ENCODE measurements at places on chromosomes 3 and 15.

- DNase-seq, result no peak
Observed at GRCh38 chr3:140843656-140844055, 98.0 kb upstream of the SLC25A36 start.

GRCh38 chr3:128508852-128509251 lies 15.9 kb upstream of the GATA2 start:
- no peak for DNase-seq

GRCh38 chr3:18716821-18717220 lies 291.7 kb upstream of the SATB1 start:
- no peak for DNase-seq

GRCh38 chr3:196889844-196890708 lies 22.4 kb downstream of the SENP5 start:
- DNase-seq, result no peak

DNA sequence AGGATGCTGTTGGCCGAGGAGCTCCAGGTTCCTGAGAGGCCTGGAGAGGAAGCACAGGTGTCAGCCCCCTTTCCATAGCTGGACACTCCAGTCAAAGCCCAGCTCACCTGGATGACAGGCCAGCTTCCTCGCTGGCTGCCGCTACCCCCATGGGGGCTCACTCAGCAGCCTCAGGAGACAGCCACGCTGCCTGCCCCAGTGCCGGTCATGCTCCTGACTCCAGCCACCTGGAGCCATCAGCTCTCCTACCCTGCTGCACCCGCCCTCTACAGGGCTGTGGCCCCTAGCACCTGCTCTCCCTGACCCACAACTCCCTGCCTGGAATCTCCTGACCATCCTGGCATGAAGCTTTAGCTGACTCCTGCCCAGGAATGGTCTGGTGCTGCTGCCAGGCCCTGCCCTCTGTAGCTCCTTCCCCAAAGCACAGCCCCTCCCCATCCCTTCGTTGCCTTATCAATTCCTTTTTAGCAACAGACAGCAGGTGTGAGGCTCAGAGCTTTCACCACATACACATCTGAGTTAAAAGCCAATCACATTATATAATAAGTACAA lies 94.2 kb downstream of the NUP210 start:
- no peak for DNase-seq

DNA sequence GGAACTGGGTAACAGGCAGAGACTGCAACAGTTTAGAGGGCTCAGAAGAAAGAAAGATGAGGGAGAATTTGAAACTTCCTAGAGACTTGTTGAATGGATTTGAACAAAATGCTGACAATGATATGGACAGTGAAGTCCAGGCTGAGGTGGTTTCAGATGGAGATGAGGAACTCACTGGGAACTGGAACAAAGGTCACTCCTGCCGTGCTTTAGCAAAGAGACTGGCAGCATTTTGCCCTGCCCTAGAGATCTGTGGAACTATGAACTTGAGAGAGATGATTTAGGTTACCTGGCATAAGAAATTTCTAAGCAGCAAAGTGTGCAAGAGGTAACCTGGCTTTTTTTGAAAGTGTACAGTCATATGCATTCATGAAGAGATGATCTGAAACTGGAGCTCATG lies 11.7 kb downstream of the EIF5A2 start:
- DNase-seq, result no peak

- no peak for DNase-seq
Observed at GRCh38 chr3:141288336-141288990, 56.8 kb downstream of the PXYLP1 start.

- no peak for DNase-seq
Observed at GRCh38 chr3:10815487-10815886, 541 bp upstream of the SLC6A11 start.

DNA sequence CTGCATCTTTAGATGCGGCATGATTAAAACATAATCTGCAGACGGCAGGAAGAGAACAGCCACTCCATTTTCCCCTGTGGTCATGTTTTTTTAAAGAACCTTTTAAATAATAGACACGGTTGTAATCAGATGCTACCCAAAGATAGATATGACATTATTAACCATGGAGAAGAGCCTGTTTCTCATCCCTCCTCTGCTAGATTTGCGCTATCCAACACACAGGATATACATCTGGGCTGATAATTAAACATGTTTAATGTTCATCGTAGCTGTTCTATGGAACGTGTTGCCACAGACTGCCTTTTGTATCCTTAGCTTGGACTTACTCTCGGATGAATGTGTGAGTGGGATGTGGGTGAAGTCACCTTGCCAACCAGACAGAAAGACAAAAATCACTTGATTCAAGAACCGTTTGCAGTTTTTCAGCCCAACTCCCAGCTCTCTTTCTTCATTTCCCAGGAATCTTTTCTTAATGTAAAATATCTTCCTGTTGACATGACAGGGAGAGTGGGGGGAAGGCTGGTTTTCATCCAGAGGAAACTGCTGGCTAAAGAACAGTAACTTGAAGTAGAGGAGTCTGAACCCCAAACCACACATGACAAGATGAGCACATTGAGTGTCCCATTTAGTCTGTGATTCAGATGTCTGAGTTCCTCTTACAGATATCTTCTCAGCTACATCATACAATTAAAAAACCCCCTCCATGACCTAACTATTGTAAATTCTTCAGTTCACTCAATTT lies 118.6 kb upstream of the PRICKLE2 start:
- DNase-seq, result no peak

GRCh38 chr3:759106-759505 lies 333.7 kb upstream of the CNTN6 start:
- no peak for DNase-seq

DNA sequence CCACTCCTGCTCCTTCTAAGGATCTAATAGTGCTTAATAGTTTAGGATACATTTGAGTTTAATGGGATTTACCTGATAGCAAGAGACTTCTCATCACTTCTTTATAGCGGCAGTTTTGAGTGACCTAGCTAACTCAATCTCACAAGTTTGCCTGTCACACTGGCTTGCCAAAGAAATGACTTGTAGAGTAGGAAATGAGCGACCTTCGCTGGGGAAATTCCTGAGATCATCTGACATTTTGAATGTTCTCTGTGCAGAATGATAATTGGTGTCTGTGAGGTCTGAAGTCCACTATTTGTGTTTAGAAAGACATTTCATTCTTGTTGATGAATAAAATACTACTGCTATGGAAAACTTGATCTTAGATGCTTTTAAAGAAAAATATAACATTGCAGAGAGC lies 30.3 kb downstream of the SUCLG2 start:
- no peak for DNase-seq

DNA sequence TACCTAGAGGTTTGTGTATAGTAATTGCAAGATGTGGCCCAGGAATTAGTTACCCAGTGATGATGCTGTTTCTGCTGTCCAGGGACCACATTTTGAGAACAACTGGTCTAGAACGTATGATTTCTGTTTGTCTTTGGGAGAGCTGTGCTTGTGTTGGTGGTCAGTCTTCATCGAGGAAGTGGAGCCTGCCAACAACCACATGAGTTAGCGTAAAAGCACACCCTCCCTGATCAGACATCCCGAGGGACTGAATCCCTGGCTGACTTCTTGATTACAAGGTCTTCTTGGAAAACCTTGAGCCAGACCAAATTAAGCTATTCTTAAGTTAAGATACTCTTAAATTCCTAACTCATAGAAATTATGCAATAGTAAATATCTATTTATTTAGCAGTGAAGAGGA lies 81.7 kb upstream of the ZPLD1 start:
- DNase-seq, result no peak

DNA sequence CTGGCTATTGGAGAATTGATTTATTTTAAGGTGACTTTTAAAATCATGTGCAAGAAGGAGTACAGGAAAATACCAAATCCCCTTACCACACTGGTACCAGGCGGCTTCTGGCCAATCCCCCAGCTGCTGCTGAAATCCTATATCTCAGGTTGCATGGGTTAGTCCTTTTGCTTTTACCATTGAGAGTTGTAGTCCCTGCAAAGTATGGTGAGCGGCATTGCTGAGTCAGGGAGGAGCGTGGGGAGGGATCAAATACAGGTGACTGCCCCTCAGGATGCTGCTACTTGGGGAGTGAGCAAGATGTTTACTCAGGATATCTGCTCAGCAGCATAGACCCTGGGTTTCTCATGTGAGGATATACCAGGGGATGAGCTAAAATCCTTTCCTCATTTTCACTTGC lies 131.9 kb upstream of the STAC start:
- no peak for DNase-seq

GRCh38 chr3:139269984-139270383 lies 73.8 kb upstream of the MRPS22 start:
- DNase-seq, result no peak

DNA sequence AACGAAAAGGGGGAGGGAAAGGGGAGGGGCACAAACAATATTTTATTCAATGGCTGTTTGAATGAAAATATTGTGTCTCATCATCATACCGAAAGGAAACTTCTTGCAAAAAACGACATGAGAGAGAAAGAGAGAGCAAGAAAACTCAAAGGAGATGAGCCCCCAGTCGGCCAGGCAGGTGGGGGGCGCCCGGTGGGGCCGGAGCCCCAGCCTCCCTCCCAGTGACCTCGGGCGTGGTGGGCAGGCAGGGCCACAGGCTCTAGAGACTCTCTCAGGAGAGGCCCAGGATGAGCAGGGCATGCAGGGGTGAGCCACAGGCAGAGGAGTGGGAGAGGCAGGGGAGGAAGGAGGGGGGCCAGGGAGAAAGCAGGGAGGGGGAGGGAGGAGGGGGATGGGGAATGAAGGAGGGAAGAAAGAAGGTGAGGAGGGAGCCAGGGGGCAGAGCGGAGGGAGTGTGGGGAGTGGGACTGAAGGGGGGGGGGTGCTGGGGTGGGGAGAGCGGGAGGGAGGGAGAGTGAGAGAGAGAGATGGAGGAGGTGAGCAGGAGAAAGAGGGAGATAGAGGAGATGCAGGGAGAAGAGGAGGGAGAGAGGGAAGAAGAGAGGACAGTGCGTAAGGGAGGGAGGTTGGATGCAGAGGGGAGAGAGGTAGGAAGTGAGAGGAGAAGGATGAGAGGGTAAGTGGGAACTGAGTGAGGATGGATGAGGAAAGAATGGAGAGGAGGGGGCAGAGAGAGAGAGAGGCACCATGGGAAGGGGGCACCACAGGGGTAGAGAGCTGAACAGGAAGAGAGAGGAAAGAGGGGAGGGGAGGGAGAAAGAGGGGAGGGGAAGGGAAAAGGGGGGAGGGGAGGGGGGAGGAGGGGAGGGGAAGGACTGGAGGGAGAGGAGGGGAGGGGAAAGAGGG lies 14.1 kb upstream of the TMEM115 start:
- no peak for DNase-seq

GRCh38 chr3:188827103-188827502 lies 344.7 kb upstream of the TPRG1 start:
- no peak for DNase-seq

DNA sequence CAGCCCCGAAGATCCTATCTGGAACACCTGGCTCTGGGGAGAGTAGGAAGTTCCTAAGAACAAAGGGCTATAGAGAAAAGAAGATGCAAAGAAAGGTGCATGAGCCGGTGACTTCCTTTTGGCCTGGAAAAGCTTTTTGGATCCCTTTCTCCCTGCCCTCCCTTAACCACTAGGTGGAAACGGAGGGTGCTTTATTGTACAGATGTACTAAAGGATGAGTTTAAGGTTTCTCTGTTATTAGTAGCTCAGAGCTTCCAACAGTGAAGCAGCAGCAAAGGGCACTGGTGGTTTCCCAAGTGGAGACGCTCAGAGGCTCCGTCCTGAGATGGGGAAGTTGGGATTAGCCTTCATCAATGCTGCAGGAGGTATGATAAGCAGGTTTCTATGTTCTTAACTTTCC lies 5.9 kb upstream of the ADGRG7 start:
- DNase-seq, result no peak

DNA sequence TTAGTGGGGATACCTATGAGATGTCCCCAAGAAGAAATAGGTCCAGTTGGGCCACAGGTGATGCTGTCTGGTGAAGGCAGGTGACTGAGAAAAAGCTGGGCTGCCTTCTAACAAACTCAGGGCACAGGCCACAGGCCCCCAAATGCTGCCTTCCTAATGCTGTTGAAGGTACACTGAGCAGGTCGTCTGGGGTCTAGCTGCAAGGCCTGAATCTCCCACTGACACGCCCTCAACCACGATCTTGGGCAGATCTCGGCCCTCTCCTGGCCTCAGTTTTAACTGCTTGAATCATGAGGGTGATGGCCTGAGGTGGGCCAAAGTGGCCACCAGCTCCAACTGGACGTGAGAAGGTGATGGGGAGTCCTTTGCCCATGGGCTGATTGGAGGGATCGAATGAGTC lies 2.1 kb upstream of the ACSBG1 start:
- no peak for DNase-seq

DNA sequence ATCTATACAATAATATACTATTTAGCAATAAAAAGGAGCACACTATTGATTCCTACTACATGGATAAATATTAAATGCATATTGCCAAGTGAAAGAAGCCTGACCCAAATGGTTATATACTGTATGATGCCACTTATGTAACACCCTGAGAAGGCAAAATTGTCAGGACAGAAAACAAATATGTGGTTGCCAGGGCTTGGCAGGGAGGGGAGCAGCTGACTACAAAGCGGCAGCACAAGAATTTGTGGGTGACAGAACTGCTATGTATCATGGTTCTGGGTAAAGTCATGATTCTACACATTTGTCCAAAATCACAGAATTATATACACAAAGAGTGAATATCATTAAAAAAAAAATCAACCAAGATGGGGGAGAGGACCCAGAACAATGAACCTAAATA lies 22.5 kb downstream of the TBC1D2B start:
- DNase-seq, result no peak

- no peak for DNase-seq
Observed at GRCh38 chr15:68335251-68335650, 57.7 kb downstream of the FEM1B start.

DNA sequence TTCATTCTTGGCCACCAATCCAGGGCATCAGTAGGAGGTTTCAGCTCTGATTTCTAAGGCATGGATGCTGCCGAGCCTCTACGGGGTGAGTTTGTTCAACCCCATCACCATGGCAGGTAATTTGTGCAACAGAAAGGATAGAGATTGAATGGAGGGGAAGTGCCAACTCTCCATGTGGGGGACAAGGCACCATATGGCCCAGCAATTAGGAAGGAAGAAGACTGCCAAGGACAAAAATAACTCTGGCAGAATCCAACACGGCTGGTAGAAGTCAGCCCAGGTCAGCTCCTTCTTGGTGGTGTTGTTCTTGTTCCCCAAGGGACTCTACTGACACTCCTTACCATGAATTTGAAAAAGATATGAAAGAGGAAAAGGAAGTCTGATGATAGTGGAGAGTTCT lies 503.9 kb downstream of the MAGI1 start:
- no peak for DNase-seq
